ENCODE measurements at places on chromosomes 16 and 17.
A peak's percentile ranks its signal among the peaks of the same experiment; 100 is the strongest.

GRCh38 chr17:72296456-72296855 is 175.6 kb downstream of the SOX9 start:
- DNase-seq: no peak

- no peak for DNase-seq
Measured at GRCh38 chr16:88453611-88454522, 787 bp downstream of the ZFPM1 start.

DNA sequence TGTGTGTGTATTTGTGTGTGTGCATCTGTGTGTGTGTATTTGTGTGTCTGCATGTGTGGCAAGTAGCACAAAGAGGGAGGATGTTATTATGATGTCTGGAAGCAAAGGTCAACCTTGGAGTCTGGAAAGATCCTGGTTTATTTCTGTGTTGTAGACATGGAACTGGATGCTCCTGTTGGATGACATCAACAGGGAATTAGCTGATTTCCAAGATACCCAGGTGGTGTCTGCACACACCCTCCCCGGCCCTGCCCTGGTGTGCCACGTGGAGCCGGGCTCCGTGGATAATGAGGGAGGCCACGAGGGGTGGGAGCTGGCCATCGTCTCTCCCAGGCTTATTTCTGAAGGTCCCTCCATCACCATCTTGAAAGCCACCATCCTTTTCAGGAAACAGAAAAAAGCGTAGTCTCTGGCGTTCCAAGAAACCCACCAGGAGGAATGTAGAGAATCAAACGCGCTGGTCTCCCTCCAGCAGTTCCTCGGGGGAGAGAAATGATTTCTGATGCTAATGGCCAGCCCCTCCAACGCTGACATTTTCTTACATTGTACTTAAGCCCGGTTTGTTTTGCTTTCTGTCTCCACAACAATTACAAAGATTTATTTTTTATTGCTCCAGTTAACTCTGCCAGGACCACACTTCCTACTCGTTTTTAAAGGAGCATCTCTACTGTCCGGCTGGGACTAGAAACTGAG is 93.3 kb downstream of the FOXL1 start:
- DNase-seq: no peak

DNA sequence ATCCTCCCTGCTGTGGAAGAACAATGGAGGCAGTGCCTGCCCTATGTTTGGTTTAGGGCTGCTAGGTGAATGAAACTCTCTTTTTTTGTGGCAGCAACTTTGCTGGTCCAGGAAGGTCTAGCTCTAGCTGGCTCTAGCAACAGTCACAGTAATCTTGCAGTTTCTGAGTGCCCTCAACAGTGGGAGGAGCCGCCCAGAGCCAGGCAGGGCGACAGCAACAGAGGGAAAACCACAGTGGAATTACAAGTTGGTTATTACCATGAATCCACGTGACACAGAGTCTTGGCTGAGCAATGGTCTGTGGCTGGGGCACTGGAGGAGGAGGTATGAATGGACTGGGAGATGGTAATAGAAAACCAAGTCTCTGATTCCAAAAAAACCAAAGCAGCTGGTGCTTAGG is 10.3 kb downstream of the HSPB9 start:
- DNase-seq: peak; percentile 80

DNA sequence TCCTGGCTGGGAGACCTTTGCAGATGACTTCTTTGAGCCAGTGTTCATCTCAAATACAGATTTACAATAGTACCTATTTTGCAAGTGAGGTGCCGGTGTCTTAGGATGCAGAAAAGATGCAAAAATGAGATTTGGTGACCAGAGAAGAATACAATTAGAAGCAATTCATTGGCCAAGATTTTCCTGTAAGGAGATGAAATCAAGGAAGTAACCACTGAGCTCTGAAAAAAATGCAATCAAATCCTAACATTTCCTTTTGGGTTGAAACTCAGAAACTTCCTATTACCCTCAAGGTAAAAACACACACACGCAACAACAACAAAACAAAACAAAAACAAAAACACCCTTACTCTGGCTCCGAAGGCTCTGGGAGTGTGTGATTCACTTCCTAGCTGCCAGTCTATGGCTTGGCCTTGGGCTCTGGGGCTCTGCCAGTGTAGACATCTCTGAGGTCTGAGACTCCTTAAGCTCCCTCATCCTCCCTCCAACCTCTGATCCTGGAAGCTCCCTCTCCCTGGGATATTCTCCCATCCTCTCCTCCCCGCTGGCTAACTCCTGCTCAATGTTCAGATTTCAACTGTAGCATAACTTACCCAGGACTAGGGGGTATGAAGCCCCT is 16.8 kb upstream of the MT4 start:
- DNase-seq: no peak

DNA sequence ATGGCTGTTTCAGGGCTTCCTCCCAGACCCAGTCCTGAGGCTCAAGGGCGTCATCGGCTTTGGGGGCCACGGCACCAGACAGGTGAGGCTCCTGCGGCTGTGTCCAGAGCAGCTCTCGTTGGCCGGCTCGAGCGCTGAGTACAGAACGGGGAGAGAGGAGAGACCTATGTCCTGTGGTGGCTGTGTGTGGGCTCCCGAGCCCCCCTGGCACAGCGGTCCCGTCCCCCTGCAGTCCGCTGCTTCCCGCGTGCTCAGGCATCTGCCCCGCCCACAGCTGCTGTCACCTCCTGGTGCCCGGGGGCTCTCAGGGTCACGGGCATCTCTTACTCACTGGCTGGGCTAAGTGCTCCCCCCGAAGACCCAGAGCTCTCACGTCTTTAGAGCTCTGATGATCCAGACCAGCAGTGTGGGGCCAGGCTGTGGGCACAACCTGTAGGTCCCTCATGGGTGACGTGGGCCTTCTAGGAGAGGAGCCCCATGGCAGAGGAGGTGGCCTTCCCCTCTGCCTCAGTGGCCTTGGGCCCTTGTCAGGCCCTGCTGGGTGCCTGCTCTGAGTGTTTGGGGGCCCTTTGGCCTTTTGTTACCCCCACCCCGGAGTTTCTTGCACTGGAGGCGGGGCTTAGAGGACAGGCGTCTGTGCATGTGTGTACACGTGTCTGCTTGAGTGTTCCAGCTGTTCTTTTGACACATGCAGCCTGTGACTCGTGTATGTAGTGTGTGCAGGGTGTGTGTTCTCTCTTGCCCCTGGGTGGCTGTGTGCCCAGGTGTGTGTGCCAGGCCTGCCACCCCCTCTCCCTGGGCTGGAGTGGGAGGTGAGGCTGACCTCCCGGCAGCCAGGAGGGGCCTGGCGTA is 3.5 kb downstream of the WDR90 start:
- no peak for DNase-seq

DNA sequence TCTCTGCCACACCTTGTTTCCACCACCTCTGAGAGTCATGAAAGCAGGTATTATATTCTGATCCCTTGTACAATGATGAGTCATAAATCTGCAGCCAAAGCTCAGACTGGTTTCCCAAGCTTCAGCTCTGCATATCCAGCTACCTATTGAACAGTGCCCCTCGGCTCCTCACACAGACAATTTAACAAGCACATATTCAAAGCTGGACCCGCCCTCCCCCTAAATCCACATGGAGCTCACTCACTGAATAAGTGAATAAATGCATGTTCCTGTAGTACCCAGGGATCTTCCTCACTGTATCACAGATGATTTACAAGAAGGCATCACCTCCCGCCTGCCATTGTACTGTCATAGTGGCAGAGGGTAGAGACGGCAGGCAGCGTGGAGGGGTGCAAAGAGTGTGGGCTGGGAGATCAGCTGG is 516.4 kb downstream of the GRIN2A start:
- DNase-seq: no peak

DNA sequence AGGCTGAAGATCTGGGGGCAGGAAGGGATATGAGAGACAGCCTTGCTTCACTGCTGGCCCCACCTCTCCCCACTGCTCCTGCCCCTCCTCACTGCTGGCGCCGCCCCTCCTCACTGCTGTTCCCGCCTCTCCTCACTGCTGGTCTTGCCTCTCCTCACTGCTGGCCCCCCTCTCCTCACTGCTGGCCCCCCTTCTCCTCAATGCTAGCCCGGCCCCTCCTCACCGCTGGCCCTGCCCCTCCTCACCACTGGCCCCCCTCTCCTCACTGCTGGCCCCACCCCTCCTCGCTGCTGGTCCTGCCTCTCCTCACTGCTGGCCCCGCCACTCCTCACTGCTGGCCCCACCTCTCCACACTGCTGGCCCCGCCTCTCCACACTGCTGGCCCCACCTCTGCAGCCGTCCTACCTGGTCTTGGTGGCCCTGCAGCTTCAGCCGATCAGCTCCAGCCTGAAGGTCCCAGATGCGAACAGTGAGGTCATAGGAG is 9.5 kb upstream of the PAM16 start:
- DNase-seq: peak; percentile 41

DNA sequence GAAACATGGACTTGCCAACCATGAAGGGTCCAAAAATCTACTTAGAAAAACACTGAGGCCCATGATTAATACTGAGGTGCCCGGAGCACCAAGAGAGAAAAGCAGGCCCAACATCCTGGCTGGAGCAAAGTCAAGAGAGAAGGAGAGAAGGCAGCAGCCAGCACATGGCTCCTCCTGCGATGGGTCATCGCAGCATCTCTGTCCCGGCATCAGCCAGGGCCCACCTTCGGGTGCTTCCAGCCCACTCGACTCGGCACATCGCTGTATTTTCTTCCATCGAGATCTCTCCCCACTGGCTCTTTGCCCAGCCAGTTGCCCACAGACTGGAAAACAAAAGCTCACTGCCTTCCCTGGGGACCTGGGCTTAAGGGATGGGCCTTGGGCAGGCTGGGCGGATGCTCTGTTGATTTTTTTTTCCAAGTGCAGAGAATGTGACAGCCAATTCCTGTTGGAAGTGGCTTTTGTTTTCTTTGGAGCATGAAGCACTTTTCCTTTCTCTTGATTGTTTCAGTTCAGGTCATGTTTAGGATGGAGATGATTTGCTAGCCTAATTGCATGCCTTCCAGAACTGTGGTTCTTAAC is 58.1 kb downstream of the CYB5B start:
- peak; percentile 95 for DNase-seq

- DNase-seq: no peak
Measured at GRCh38 chr17:41824086-41824485, 11.3 kb downstream of the FKBP10 start.

GRCh38 chr16:69514356-69514755 is 51.4 kb upstream of the NFAT5 start:
- no peak for DNase-seq

DNA sequence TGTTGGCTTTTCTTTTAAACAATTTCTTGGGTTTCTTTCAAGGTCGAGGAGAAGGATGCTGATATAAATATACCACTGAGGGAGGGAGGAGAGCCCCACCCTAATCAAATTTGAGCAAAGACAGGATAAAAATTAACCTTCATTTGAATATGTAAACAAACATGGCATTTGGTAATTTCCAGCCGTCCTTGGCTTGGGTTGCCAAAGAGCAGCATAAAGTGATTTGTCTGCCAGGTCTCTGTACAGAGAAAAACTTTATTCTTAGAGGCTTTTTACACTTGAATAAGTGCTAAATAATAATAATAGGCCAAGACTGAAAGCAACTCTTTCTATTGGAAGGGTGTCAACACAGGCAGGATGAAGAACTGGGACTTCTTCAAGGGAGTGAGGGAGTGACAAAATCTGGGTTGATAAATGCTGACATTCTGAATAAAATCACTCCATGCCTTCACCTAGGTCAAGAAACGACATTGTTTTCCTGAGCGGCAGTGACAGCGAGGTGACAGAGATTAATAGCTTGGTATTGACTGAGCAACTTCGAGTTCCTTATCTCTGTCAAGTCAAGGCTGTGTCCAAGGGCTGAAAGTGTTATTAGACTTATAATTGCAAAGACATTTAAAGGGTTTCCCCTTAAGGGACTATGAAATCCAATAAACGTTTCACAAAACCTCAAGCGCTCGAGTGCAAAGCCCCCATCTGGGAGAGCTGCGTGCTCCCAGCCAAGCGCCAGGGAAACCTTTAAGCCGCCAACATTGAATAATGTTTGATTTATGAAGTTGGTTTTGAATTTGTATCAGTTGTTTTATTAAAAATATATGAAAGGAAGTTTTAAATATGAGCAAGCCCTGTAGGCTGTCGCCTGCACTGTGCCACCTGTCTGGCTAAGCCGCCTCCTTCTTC is 269.5 kb upstream of the N4BP1 start:
- DNase-seq: no peak

DNA sequence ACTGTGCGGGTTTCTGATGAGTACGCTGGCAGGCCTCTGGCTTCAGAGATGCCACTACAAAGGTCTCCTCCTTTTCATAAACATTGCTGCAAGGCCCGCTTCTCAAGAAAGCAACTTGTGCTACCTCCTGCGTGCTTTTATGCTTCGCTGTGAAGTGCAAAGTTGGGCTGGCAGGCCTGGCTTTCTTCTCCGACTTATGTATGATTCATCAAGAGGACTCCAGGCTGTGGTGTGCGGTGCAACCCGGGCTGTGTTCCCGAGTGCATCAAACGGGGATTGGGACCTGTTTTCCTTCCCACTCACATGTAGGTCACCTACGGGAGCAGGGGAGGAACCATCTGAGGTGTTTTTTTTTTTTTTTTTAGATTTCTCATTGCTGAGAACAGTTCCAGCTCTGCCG is 534.1 kb downstream of the WWOX start:
- no peak for DNase-seq

- DNase-seq: peak; percentile 40
Measured at GRCh38 chr17:15169676-15170075, 95.5 kb downstream of the PMP22 start.

- DNase-seq: no peak
Measured at GRCh38 chr16:54911079-54911478, 19.6 kb upstream of the IRX5 start.

- DNase-seq: peak; percentile 40
Measured at GRCh38 chr17:2977157-2977556, 86.2 kb downstream of the OR1D5 start.

GRCh38 chr17:55121268-55121667 is 143.5 kb upstream of the HLF start:
- DNase-seq: no peak

- peak; percentile 63 for DNase-seq
Measured at GRCh38 chr16:56625943-56626654, 518 bp downstream of the MT1E start.

GRCh38 chr16:28503470-28504259 is 3.0 kb downstream of the IL27 start:
- no peak for DNase-seq

DNA sequence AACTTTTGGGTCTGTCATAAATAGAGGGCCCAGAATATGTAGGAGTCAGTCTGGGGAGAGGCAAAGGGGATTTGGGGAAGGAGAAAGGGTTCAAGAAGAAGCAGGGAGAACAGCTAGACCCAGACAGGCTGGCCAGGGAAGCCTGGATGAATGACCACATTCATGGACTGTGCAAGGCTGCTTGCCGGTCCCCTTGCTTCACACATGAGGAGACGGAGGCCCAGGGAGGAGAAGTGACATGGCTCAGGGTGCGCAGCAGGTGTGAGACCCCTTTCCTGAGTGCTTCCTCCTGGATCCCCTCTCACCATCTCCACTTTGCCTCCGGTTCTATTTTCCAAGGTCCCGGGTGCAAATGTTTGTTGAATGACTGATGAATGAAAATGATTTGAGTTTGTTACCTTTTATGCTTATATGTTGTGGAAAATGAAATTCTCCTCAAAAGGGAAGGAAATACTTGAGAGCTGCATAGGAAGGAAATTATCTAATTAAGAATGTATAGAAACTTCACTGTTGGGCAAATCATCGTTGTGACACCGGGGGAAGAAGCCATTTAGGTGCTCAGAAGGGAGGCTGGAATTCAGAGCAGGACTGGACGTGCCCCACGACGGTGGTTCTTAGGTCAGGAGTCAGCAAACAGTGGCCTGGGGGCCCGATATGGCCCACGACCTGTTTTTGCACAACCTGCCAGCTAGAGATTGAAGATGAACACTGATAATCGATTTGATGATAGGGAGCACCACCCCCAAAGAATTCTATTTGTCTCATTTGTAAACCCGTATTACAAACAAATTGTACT is 559 bp downstream of the ITGAM start:
- DNase-seq: no peak

- peak; percentile 21 for DNase-seq
Measured at GRCh38 chr17:66691644-66692420, 143.1 kb upstream of the CACNG5 start.

- no peak for DNase-seq
Measured at GRCh38 chr17:2230877-2231276, 72.7 kb downstream of the SMG6 start.

All from fibroblast of skin of scalp (primary cell).